ENCODE measurements at places on chromosomes 16 and 17.

GRCh38 chr16:772959-773358, 12.4 kb downstream of the MSLN start:
- no peak for DNase-seq

DNA sequence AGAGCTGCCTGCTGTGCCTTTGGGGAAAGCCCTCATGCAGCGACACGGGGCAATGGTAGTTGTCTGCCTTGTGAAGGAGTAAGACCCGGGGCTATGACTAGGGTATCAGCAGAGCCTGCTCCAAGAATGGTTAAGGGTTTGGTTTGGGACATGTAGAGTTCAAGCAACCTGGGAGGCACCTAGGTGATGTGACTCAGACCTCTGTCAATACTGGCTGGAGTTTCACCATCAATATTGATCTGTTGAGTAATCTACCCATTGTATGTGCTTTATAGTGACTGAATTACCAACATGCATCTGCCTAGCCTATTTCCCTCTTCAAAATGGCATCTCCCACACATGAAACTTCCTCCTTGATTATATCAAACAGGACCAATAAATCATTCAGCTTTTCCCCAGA, 398.4 kb upstream of the HSBP1 start:
- no peak for DNase-seq

DNA sequence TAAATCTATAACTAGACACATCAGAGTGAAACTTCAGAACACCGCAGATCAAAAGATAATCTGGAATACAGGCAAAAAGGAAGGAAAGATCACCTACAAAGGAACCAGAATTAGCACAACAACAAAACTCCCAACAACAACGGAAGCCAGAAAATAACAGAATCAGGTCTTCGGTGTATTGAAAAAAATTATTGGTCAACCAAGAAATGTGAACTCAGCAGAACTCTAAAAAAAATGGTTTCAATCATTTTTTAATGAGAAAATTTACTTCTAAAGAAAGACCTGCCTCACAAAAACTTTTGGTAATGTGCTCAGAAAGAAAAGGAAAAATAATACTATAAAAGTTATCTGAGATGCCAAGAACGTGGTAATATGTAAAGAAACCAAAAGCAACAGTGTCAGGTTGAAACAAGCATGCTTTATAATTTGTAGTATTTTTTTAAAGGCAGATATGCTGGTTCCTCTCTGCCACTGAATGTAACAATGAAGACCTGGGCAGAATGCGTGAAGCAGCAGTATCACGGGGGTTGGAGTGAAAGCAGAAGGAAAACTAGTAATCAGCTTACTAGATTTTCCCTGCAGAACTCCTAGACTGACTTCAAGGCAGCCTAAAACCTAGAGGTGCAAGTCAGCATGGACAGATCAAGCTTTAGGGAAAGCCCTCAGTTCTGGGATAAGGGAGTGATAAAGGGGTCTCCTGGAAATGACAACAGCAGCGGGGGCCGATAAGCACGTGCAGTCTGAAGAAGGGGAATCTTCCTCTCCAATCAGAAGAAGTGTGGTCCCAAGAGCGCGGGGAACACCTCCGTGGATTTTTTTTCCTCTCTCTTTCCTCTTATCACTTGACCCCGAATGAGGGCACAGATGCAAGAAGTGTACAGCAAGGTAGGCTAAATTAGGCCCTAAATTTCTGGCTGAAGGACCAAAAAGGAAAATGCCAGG, 80.9 kb upstream of the TEKT1 start:
- no peak for DNase-seq

DNA sequence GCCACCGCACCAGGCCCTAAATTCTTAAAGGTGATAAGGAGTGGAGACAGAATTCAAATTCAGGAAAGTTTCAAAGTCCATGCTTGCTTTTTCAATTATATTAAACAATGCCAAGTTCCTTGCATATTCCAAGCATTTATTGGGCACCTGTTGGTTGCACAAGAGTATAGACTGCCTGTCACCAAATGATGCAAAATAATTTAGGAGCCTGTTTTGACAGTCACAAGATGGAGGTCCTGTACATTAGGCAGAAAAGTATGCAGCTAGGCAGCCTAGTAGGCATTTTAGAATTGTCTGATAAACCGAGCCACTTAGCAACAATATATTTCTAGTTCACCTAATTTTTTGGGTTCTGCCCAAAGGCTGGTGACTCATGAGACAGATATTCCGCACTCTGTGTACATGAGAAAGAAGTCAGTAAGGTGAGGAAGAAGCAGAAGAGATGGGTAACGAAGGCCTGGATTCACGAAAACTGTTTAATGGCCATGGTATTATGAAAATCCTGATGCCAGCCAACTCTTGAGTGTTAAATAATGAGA, 7.3 kb downstream of the ACACA start:
- DNase-seq = no peak

- DNase-seq = no peak
Measured at GRCh38 chr17:40921026-40921425, 16.4 kb downstream of the KRT23 start.

GRCh38 chr16:84260766-84261554, 21.1 kb upstream of the KCNG4 start:
- no peak for DNase-seq

DNA sequence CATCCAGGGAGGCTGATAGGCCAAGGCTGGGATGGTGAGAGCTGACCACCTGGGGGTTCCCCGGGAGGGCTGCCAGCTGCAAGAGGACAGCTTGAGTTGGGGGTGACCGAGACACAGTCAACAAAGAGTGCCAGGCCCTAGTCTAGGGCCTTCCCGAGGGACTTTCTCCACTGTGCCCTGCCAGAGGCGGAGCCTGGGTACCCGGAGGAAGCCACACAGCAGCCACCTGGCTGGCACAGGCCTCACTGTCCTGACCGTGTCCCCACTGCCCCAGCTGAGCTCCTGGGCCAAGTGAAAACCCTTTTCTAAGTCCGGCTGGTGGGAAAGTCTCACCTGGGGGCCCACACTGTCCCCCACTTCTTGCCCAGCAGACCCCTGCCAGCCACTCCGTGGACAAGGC, 71.9 kb upstream of the GSE1 start:
- no peak for DNase-seq

GRCh38 chr17:75980188-75981018, 1.4 kb downstream of the TEN1 start:
- no peak for DNase-seq

- no peak for DNase-seq
Measured at GRCh38 chr16:85048921-85049562, 21.4 kb downstream of the KIAA0513 start.

- DNase-seq = no peak
Measured at GRCh38 chr16:13554005-13554404, 365.9 kb upstream of the ERCC4 start.

DNA sequence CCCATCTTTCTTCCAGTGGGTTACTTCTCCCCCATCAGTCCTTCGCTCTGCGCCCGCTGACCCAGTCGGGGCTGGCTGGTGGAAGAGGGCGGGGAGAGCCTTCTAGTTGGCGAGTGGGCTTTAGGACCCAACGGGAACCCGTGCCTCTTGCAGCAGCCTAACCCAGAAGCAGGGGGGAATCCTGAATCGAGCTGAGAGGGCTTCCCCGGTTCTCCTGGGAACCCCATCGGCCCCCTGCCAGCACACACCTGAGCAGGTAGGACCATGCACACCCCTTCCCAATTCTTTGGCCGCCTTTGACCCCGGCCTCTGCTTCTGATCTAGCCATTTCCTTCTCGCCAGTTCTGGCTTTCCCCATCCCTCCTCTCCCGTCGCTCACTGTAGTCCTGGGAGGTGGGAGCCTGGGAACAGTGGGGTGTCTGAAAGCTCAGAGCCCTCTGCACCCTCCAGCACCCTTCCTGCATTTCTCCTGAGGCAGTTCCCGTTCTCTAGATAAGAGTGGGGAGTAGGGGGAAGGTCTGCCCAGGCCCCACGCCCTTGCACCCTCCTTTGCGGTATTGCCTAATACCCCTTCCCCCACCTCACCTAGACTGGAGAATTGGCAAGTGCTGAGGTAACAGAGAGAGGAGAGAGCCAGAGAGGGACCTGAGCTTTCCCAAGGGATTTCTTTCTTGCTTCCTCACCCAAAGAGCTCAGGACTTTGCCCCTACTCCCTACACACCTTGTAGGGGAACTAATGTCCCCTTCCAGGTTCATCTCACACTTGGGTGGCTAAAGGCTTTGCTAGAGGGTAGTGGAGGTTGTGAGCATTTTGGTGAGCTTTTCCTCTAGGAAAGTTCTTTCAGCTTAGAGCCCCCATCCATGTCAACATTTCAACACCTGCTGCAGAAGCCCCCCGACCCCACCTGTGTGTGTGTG, at the start of gene RARA:
TSS of gene RARA (plus strand) at position 150 of the 918 bp plus-strand sequence. CDS start 22,039 bp downstream, outside the sequence.
- no peak for DNase-seq

DNA sequence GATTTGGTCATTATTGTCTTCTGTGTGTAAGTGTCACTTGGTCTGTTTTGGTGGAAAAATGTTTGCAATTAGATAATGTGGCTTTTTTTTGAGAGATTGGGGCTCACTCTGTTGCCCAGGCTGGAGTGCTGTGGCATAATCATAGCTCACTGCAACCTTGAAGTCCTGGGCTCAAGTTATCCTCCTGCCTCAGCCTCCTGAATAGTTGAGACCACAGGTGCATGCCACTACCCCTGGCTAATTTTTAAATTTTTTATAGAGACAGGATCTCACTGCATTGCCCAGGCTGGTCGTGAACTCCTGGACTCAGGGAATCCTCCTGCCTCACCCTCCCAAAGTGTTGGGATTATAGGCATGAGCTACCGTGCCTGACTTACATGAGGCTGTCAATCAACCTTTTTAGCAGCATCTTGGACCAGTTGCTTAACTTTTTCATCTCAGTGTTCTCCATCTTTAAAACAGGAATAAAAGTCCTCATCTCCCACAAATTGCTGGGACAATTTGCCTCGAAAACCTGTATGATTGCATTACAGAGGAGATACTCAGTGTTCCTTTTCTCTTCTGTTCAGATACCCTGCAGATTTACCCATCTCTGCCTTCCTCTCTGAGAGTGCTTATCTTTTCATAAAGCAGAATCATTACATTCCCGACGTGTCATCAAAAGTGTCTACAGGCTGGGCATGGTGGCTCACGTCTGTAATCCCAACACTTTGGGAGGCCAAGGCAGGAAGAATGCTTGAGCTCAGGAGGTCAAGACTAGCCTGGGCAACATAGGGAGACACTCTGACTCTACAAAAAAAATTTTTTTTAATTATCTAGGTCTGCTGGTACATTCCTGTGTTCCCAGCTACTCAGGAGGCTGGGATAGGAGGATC, 19.1 kb downstream of the ACSF2 start:
- DNase-seq = no peak

DNA sequence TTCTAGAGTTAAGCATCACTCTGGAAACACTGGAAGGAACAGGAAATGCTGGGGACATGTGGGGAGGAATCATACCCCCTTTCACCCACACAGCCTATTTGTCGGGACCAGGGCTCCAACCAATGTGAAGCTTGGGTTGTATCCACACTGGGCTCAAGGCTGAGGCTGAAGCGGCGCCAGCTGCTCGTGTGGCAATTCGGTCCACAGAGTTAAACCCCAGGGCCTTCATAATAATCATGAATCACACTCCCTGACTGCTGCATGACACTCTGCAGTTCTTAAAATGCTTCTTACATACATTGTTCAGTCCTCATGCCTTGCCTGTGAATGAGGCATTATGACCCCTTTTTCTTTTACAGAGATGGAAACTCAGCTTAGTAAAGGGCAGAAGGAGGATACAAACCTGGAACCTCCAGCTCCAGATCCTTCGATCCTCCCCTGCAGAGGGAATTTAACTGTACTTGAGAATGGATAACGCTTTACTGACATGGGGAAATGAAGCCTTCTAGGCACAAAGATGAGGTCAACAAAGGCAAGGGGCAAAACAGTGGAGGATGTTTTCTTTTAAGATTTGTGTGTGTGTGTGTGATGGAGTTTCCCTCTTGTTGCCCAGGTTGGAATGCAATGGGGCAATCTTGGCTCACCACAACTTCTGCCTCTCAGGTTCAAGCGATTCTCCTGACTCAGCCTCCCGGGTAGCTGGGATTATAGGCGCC, 72.7 kb downstream of the SOX9 start:
- DNase-seq = no peak

DNA sequence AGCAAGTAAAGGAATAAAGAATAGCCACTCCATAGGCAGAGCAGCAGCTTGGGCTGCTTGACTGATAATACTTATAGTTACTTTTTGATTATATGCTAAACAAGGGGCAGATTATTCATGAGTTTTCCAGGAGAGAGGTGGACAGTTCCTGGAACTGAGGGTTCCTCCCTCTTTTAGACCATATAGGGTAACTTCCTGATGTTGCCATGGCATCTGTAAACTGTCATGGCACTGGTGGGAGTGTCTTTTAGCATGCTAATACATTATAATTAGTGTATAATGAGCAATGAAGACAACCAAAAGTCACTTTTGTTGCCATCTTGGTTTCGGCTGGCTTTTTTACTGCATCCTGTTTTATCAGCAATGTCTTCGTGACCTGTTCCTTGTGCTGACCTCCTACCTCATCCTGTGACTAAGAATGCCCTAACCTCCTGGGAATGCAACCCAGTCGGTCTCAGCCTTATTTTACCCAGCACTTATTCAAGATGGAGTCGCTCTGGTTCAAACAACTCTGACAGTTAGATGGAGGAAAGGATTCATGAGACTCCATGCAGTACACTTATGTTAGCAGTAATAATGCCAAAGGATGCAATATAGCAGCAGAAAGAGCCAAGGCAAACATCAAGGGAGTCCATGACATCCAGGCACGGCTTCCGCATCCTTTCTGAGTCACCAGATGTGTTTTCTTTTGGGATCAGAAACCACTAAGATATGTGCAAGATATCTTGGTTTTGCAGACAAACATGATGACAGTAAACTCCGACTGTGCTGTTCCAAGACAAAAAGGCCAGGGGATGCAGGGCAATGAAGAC, 55.8 kb upstream of the B4GALNT2 start:
- DNase-seq = no peak

- no peak for DNase-seq
Measured at GRCh38 chr16:12163970-12164369, 187.4 kb downstream of the SNX29 start.

- DNase-seq = no peak
Measured at GRCh38 chr17:6959700-6960099, 36.1 kb upstream of the ALOX12 start.

GRCh38 chr16:81486540-81487061, 42.0 kb downstream of the CMIP start:
- DNase-seq = no peak

DNA sequence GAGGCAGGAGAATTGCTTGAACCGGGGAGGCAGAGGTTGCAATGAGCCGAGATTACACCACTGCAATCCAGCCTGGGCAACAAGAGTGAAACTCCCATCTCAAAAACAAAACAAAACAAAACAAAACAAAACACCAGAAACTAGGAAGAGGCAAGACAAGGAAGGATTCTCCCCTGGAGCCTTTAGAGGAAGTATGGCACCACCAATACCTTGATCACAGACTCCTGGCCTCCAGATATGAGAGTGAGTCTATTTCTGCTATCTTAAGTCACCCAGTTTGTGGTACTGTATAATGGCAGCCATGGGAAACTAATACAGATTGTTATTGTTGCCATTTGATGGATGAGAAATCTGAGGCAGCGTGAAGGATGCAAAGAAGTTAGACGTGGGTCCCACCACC, 14.6 kb upstream of the CPPED1 start:
- no peak for DNase-seq

All from CD4-positive, alpha-beta T cell treated with Interleukin-6 at 100 ng/mL for 8 hours (primary cell).